ENCODE measurements at places on chromosomes 16 and 17. TPM values are rescaled to one million over a fixed set of nuclear protein-coding genes. Genes with fewer than 3 reads are reported as not detected.

GJD3 gene
- 2.0 TPM for total RNA-seq

SMIM36 gene
- not detected for total RNA-seq

FA2H gene
- total RNA-seq = not detected

CIBAR2 gene
- total RNA-seq = not detected

CLDN9 gene
- not detected for total RNA-seq

CDH1 gene
- total RNA-seq = under 0.01 TPM

KRT9 gene
- total RNA-seq = not detected

DHX58 gene
- total RNA-seq = 10.3 TPM

ASPHD1 gene
- 7.8 TPM for total RNA-seq

KRTAP9-2 gene
- total RNA-seq = not detected

ZNF423 gene
- 5.9 TPM for total RNA-seq

TBKBP1 gene
- 6.5 TPM for total RNA-seq

MT4 gene
- not detected for total RNA-seq

GAST gene
- not detected for total RNA-seq

KLHL10 gene
- not detected for total RNA-seq

All from aortic smooth muscle cell (primary cell).